ENCODE measurements at places on chromosomes 7 and 10. TPM values are rescaled to one million over a fixed set of nuclear protein-coding genes. Genes with fewer than 3 reads are reported as not detected.

TRIM73 gene
- 0.86 TPM for total RNA-seq

DNA sequence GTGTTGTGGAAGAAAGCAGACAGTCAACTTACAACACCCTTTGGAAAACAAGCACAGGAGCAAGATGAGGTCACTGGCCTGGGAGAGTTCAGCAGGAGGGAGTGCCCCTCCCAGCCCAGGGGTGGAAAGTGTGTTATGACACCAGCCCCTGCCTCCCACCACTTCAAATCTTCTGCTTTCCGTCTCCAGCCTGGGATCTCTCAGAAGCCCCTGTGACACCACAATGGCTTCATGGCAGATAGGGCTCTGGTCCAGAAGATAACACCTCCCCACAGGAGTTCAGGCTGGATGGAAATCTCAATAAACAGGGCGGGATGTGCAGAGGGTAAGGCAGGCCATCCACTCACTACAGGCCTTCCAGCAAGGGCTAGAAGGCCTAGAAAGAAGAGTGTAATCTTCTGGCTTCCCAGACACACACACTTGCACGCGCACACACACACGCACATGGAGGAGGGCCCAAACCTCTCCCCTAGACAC is 48.7 kb upstream of the ZMIZ1 start:
- H3K4me3 ChIP-seq: no peak overlapping the region
- no peaks in the 10 kb centered on the region for H3K27me3 ChIP-seq
- no peak for DNase-seq
- no peaks in the 10 kb centered on the region for H3K36me3 ChIP-seq
- no peaks in the 10 kb centered on the region for H3K4me1 ChIP-seq

DNA sequence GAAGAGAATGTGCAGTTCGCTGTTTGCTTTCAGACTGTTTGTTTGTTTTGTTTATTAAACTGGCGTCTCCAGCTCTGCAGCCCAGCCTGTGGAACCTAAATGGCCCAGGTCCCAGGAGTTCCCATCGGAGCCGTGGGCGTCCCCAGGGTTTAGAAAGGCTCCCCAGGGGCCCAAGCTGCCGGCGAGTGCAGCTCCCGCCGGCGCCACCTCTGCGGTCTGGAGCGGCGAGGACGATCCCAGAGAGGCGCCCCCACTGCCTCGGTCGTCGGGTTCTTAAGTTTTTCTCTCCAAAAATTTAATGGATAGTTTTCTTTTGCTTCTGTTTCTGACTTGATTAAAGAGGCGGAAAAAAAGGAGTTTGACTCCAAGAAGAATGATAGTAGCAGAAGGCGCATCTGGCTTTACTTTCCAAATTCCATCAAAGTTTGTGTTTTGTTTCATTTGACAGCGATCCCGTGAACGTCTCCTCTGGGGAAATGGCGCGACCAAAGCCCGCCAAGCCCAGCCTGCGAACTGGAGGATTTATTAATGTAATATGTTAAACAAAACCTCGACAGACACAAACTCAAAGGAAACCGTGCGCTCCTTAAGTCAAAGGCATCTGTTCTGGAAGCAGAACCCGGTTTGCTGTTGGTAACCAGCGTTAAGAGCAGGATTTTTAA is 718 bp upstream of the FZD1 start:
- 0 out of 2 replicates have a peak, but pooled peaks cover 1% of the 10 kb centered on the region for H3K27me3 ChIP-seq
- DNase-seq: no peak
- H3K4me3 ChIP-seq: peak overlapping the region; percentile 61
- H3K4me1 ChIP-seq: peaks cover 4% of the 10 kb centered on the region

- DNase-seq: no peak
- H3K36me3 ChIP-seq: no peaks in the 10 kb centered on the region
- no peak overlapping the region for H3K4me3 ChIP-seq
- H3K4me1 ChIP-seq: peaks cover 3% of the 10 kb centered on the region
- H3K27me3 ChIP-seq: no peaks in the 10 kb centered on the region
- H3K27ac ChIP-seq: no peak overlapping the region
Measured at GRCh38 chr10:111075577-111076185, 1.1 kb upstream of the ADRA2A start.

GRCh38 chr7:25979605-25980004 is 172.4 kb upstream of the NFE2L3 start:
- no peaks in the 10 kb centered on the region for H3K27me3 ChIP-seq
- H3K4me1 ChIP-seq: no peaks in the 10 kb centered on the region
- DNase-seq: no peak
- no peak overlapping the region for H3K27ac ChIP-seq
- no peaks in the 10 kb centered on the region for H3K36me3 ChIP-seq

BTBD16 gene
- not detected for total RNA-seq

- H3K4me3 ChIP-seq: no peak overlapping the region
- H3K4me1 ChIP-seq: no peaks in the 10 kb centered on the region
- no peak for DNase-seq
- no peak overlapping the region for H3K27ac ChIP-seq
- H3K27me3 ChIP-seq: no peaks in the 10 kb centered on the region
Measured at GRCh38 chr10:19412531-19412930, 363.9 kb downstream of the MALRD1 start.

GRCh38 chr7:1700536-1701333 is 30.7 kb downstream of the ELFN1 start:
- no peaks in the 10 kb centered on the region for H3K36me3 ChIP-seq
- peak; percentile 13 for DNase-seq
- H3K4me1 ChIP-seq: no peaks in the 10 kb centered on the region
- no peaks in the 10 kb centered on the region for H3K27me3 ChIP-seq
- no peak overlapping the region for H3K4me3 ChIP-seq

EPDR1 gene
- 0.39 TPM for total RNA-seq

GRCh38 chr10:77289027-77289501 is 348.5 kb downstream of the KCNMA1 start:
- no peaks in the 10 kb centered on the region for H3K27me3 ChIP-seq
- H3K36me3 ChIP-seq: no peaks in the 10 kb centered on the region
- H3K27ac ChIP-seq: peak overlapping the region; percentile 84
- no peak overlapping the region for H3K4me3 ChIP-seq
- peaks cover 93% of the 10 kb centered on the region for H3K4me1 ChIP-seq
- no peak for DNase-seq

DNA sequence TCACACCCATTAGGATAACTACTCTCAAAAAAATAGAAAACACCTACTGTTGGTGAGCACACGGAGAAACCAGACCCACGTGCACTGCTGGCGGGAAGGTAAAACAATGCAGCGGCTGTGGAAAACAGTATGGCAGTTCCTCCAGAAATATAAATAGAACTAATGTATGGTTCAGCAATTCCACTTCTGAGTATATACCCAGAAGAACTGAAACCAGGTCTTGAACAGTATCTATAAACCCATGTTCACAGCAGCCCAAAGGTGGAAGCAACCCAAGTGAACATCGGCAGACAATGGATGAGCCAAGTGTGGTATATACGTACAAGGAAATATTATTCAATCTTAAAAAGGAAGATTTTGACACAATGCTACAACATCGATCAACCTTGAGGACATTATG is 164.7 kb downstream of the ZMYND11 start:
- H3K27me3 ChIP-seq: no peaks in the 10 kb centered on the region
- no peak overlapping the region for H3K27ac ChIP-seq
- no peak for DNase-seq
- no peak overlapping the region for H3K4me3 ChIP-seq

GRID1 gene
- 8.0 TPM for total RNA-seq

GRIFIN gene
- not detected for total RNA-seq

FKBP6 gene
- not detected for total RNA-seq

GDF10 gene
- total RNA-seq: not detected

OPN4 gene
- total RNA-seq: not detected

- H3K27ac ChIP-seq: no peak overlapping the region
- no peak overlapping the region for H3K4me3 ChIP-seq
- no peak for DNase-seq
- H3K4me1 ChIP-seq: no peaks in the 10 kb centered on the region
- H3K36me3 ChIP-seq: no peaks in the 10 kb centered on the region
Measured at GRCh38 chr10:133214468-133215410, 15.3 kb upstream of the UTF1 start.

LIPK gene
- not detected for total RNA-seq

DNA sequence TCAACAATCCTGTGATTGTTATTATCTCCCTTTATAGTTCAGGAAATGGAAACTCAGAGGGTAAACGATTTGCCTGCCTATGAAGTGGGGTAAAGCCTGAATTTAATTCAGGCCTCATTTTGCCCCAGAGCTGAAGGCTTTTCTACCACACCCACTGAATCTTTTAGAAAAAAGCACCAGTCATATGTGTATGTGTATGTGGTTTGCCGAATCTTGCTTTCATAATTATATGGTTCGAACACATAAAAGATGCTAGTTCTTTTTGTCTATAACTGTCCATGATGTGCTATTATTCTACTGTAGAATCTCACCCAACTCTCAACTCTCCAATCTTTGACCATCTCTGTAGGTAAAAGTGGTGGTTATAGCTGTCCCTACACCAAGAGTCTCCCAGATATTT is 83.6 kb downstream of the MYOF start:
- H3K36me3 ChIP-seq: no peaks in the 10 kb centered on the region
- no peaks in the 10 kb centered on the region for H3K4me1 ChIP-seq
- H3K4me3 ChIP-seq: no peak overlapping the region
- no peak for DNase-seq
- peak overlapping the region; percentile 60 for H3K27ac ChIP-seq
- no peaks in the 10 kb centered on the region for H3K27me3 ChIP-seq

- DNase-seq: no peak
- no peak overlapping the region for H3K4me3 ChIP-seq
- no peaks in the 10 kb centered on the region for H3K27me3 ChIP-seq
- peaks cover 38% of the 10 kb centered on the region for H3K4me1 ChIP-seq
- no peaks in the 10 kb centered on the region for H3K36me3 ChIP-seq
Measured at GRCh38 chr10:62109587-62110293, 158.9 kb downstream of the RTKN2 start.

- no peaks in the 10 kb centered on the region for H3K27me3 ChIP-seq
- H3K36me3 ChIP-seq: no peaks in the 10 kb centered on the region
- H3K4me3 ChIP-seq: no peak overlapping the region
- no peak for DNase-seq
Measured at GRCh38 chr7:152511736-152512135, 75.9 kb upstream of the KMT2C start.

LOXL4 gene
- 3.7 TPM for total RNA-seq

- H3K4me3 ChIP-seq: no peak overlapping the region
- no peaks in the 10 kb centered on the region for H3K36me3 ChIP-seq
- no peak overlapping the region for H3K27ac ChIP-seq
- H3K4me1 ChIP-seq: no peaks in the 10 kb centered on the region
- no peaks in the 10 kb centered on the region for H3K27me3 ChIP-seq
Measured at GRCh38 chr10:1413256-1413655, 324.1 kb downstream of the ADARB2 start.

GALNT17 gene
- total RNA-seq: not detected

DNA sequence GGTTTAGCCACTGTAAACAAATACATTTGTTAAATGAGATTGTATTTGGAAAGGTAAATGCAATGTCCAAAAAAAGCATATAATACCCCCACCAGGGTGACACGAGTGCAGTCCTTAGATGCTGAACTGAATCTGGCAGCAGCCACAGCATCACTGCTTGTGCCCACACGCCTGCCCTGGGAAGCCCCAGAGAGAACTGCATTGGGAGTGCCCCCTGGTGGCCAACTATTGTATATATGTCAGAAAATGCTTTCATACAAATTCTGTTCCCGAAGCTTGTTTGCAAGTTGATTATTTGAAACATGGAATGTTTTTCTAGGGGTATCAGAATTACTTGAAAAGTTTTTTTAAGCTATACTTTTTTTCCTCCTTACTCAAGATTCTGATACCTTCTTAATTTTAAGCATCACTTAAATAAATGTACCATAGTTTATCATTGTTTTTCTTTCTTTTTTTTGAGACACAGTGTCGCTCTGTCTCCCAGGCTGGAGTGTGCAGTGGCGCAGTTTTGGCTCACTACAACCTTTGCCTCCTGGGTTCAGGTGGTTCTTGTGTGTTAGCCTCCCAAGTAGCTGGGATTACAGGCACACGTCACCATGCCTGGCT is 50.1 kb downstream of the LANCL2 start:
- no peak overlapping the region for H3K4me3 ChIP-seq
- peaks cover 2% of the 10 kb centered on the region for H3K4me1 ChIP-seq
- DNase-seq: peak; percentile 80
- H3K27ac ChIP-seq: no peak overlapping the region
- H3K27me3 ChIP-seq: no peaks in the 10 kb centered on the region
- no peaks in the 10 kb centered on the region for H3K36me3 ChIP-seq

DNA sequence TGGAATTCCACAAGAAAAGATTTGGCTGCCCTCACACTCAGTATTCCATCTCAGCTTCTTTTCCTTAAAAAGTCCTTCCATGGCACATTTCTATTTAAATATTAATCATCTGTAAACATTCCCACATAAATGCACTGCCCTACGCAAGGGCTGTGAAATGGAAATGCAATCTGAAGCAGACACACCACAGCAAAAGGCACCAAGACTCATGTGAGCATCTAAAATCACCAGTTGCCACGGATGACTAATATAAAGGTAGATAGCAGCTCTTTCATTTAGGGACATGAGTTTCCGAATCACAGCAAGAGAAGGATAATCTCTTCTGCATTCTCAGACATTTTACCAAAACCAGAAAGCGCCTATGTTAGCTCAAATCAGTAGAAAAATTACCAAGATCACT is 31.6 kb downstream of the COA1 start:
- no peak overlapping the region for H3K27ac ChIP-seq
- no peak for DNase-seq
- no peaks in the 10 kb centered on the region for H3K36me3 ChIP-seq
- H3K27me3 ChIP-seq: no peaks in the 10 kb centered on the region
- H3K4me3 ChIP-seq: no peak overlapping the region

CPXM2 gene
- total RNA-seq: not detected

DNA sequence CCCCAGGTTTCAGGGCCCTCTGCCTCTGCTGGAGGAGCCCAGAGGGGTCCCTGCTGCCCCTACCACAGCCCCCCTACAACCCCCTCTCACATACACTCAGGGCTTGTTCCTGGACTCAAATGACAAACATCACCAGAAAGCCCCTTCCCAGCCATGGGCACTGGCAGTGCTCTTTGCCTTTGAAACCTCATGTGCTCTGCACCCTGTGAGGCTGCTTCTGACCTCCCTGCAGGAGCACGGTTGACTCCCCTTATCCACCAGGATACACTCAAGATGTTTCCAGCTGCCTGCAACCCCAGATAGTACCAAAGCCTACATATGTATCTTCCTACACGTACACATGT is 3.5 kb upstream of the ADIRF start:
- no peak for DNase-seq
- no peaks in the 10 kb centered on the region for H3K36me3 ChIP-seq
- H3K27ac ChIP-seq: no peak overlapping the region
- H3K4me1 ChIP-seq: peaks cover 20% of the 10 kb centered on the region
